Cardiac septum (tissue), 1 donor: ENCODE measurements at places on chromosomes 11 and 22. TPM values are rescaled to one million over a fixed set of nuclear protein-coding genes. Genes with fewer than 3 reads are reported as not detected.

GRCh38 chr11:110720431-110721275 lies 8.4 kb upstream of the ARHGAP20 start:
- DNase-seq: no peak

DNA sequence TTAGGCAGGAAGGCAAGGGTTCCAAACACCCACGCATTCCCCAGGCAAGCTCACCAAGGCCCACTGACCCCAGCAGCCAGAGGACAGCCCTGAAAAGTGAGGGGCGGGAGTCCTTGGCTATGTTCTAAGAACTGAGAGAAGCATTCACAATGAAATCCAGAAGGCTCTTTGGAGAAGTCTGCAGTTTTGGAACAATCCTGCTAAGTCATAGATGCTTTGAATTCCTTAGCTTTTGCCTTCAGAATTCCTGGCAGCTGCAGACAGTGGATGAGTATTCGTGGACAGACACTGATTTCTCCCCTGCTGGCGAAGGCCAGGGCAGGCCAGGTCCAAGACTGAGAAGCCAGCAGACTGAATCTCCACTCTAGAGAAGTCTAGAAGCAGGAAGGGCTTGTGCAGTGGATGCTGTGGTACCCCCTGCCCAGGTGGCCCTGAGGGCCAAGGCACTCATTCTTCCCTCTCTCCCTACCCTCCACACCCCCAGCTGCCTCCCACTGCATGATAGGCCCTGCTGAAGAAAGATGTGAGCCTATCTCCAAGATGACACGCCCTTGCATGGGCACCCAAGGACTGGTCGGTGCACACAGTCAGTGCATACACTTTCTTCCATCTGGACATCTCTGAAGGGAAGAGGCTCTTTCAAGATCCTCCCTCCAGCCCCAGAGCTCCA lies 133.2 kb upstream of the TEAD1 start:
- peak; percentile 57 for DNase-seq

- peak; percentile 83 for DNase-seq
Measured at GRCh38 chr22:25666308-25666707, 75.7 kb upstream of the MYO18B start.

GRCh38 chr11:94973099-94973968 lies at the start of the genes CWC15 and KDM4D:
Gene CWC15 (minus strand): TSS chr11:94973556. CDS start chr11:94972185, 1,371 bp downstream.
Gene KDM4D (plus strand): TSS chr11:94973709. CDS start chr11:94997373, 23,664 bp downstream.
- DNase-seq: peak; percentile 98

DNA sequence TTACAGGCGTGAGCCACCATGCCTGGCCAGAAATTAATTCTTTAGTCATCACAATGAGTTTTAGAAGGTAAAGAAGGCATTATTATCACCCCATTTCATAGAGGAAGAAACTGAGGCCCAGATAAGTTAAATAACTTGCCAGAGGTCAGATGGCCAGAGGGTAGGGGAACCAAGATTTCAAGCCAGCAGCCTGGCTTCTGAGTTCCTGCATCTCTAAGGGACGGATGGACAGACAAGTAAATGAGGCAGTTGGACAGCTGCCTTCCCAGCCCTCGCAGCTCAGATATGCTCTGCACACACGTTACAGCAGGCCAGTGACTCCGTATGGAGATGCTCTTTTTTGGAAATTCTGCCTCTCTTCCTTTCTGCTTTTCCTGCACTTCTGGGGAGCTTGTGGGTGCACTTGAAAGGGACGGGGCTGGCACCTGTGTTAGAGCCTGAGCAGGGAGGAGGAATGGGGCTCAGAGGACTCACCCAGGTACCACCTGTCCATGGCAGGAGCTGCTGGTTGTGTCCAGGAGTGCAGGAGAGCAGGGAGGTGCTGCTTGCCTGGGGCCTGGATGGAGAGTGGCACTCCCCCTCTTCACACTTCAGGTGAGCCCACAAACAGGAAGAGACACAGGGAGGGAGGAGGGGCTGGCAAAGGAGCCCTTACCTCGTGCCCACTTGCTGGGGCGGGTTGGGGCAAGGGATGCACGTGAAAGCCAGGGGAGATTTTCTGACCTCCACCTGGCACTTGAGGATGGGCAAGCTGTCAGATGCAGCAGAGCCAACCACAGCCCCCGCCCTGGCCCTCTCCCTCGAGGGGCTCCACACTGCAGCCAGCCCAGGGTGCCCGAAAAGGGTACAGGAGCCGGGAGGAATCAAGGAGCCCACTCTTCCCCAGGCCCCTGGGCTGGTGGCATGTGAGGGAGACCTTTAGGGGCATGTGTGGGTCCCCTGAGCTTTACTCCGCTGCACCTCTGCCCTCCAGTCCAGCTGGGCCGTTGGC lies 3.3 kb upstream of the FXYD2 start:
- DNase-seq: peak; percentile 61

The FERMT3 gene
- total RNA-seq: 7.8 TPM

The ACTN3 gene
- total RNA-seq: 0.11 TPM

DNA sequence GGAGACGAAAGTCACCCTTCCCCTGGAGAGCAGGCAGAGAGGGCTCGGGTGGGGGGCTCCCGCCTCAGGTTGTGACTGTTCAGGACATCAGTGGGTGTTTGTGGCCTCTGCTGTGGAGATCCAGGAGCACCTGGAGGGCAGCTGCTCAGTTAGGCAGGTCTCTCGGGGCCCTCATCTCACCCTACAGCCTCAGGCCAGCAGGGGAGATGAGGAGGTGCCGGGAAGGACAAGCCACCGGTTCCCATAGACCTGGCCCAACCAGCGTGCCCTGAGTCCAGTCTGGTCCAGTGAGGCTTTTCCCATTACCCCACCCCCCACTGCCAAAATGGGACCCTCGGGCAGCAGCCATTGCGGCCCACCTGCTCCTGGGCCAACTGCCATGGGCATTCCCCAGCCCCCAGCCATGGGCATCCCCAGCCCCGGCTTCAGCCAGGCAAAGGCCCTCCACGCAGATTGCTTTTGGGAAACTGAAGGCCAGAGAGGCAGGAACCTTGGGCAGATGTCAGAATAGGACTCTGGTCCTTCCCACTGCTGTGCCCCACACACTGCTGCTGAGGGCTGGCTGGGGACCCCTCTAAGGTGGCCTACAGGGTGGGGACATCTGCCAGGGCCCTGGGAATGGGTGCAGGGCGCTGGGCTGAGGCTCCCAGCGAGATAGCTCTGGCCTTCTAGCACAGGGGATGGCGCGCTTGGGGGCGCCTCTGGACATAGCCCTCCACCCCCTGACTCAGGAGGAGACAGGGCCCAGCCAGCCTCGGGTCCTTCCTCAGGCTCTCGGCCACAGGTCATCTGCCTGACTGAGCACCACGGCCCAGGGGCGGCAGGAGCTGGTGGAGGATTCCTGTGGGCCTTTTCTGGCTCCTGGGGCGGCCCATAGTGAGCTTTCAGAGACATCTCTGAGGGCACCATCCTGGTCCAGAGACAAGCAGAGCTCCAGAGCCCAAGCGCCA lies 4.8 kb downstream of the PIM3 start:
- DNase-seq: peak; percentile 66
